Activated CD4-positive, alpha-beta memory T cell treated with anti-CD3 and anti-CD28 coated beads, Interleukin-2, amount 10 ng/mL, durations not matched to agents 7 days and 5 days (primary cell): ENCODE measurements at places on chromosomes 13 and 19. TPM values are rescaled to one million over a fixed set of nuclear protein-coding genes. Genes with fewer than 3 reads are reported as not detected.

GRCh38 chr13:100305398-100305797, 216.5 kb downstream of the PCCA start:
- no peaks in the 10 kb centered on the region for H3K4me1 ChIP-seq
- DNase-seq = no peak

Gene USHBP1
- total RNA-seq = 0.45 TPM

Gene ICAM3
- 237 TPM for total RNA-seq

- no peaks in the 10 kb centered on the region for H3K36me3 ChIP-seq
- peak overlapping the region; percentile 65 for H3K4me3 ChIP-seq
- H3K27ac ChIP-seq = no peak overlapping the region
- peaks cover 17% of the 10 kb centered on the region for H3K27me3 ChIP-seq
Observed at GRCh38 chr19:19224852-19225494, 13.2 kb downstream of the NCAN start.

Gene TRIP10
- total RNA-seq = 17.6 TPM
